ENCODE measurements at places on chromosomes 6 and 20.

DNA sequence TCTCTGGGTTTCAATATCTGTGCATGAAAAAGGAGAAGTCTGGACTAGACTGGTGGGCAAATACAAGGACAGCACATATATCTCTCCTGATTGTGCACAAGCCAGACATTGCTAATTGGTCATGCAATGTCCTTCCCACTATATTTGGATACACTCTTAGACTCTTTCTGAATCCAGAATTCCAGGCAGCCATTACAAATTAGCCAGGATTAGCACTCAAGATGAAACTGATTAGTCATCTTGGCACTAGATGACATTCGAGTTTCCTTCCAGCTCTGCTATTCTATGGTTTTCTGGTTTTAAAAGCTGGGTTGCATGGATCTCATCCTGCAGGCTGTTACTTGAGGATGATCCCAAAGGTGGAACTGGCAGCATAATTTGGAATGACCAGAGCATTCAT, 73.2 kb downstream of the SCP2D1 start:
- DNase-seq, result no peak

DNA sequence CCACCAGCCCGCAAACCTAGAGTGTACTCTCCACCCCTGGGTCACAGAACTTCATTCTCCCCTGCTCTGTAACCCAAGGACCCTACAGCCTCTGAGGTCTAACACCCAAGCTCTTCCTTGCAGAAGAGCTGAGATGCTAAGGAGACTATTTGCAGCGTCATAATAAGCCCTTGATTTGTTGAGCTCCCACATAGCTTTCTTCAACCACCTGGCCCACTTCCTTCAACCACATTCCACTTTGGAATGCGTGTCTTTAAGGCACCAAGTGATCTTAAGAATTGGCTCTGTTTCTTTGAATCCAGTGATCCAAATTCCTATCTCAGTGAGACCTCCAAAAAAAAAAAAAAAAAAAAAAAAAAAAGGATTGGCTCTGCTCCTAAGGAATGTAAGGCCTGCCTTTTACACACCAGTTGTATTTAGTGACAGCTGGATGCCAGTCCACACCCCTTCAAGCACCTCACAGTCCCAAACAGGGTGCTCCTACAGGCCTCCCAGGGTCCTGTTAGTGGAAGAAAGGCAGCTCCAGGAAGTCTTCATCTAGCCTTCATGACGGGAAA, 106.2 kb downstream of the UBE3D start:
- no peak for DNase-seq

DNA sequence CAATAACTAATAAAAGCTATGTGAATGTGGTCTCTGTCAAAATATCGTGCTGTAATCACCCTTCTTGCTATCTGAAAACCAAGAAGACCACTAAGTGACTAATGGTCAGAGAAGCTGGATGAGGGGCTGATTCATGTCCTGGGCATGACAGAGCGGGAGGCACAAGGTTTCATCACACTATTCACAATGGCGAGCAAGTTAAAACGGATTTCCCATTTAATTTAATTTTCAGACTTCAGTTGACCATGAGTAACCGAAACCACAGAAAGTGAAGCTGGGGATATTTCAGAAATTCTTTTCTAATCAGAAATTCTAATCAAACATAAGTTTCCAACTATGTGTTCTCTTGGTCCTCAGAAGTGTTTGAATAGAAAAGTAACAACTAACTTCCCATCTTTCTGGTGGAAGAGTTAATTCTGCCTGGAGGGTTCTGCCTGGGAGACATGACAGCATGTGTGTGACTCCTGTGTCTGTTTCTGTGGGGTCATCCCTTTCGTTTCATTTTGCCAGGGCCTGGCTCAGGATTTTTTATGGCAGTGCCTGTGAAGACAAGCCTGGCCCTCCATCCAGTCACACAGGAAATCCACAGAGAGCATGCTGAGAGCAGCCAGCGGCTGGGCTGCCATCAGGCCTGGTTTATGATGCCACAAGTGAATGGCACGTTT, 98.9 kb downstream of the FAM120B start:
- DNase-seq, result peak; percentile 94

DNA sequence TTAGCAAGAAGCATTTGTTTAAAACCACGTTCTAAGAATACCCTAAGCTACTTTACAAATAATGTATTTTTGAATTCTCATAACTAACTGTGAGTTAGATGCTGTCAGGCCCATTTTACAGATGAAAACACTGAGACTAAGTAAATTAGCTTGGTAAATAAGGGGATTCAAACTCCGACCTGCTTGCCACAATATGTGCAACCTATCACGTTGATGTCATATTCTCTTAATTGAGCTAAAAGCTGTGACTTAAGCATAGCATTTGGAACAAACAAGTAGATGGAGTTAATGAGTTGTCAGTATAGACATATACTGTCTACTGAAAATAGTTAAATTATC, 9.4 kb upstream of the PERP start:
- DNase-seq, result no peak

GRCh38 chr20:8298426-8299043, 166.5 kb downstream of the PLCB1 start:
- DNase-seq, result no peak
